ENCODE measurements at places on chromosomes 12 and 14.

- no peak for DNase-seq
Observed at GRCh38 chr14:54325766-54326165, 71.0 kb upstream of the CDKN3 start.

DNA sequence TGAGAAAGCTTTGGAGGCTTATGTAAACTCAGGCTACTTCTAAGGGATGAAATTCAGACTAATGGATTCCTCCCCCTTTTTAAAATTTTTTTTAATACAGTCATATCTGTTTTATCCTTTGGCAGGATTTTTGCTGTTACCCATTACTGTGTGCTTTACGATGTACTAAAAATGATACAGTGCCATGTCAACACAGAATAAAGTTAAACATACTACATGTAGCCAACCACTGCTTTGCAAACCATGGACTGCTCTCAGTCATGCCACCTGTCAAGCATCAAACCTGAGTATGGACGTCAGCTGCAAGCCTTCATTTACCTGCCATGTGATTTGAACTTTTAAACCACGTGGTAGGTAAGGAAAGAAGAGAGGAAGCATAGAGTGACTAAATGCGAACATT, 325.8 kb downstream of the FUT8 start:
- no peak for DNase-seq

DNA sequence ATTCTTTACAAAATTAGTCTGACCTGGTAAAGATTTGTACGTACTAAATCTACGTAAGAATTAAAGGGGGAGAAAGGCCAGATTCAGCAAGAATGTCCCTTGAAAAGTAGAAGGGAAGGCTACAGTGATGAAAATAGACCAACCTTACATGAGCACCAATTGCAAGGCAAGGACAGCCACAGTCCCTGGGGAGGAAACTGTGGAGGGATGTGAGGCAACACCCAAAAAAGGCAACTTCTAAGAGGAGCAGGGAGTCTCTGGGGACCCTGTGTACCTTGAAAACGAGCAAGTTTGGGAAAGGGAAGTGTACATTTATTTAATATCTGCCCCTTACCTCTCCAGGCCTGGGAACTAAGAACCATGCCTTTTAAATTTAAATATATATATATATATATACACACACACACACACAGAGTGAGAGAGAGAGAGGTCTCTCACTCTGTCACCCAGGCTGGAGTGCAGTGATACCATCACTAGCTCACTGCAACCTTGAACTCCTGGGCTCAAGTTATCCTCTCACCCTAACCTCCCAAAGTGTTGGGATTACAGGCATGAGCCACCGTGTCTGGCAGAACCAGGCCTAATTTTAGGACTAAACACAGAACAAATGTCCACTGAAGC, 56.4 kb downstream of the TMCC3 start:
- no peak for DNase-seq

DNA sequence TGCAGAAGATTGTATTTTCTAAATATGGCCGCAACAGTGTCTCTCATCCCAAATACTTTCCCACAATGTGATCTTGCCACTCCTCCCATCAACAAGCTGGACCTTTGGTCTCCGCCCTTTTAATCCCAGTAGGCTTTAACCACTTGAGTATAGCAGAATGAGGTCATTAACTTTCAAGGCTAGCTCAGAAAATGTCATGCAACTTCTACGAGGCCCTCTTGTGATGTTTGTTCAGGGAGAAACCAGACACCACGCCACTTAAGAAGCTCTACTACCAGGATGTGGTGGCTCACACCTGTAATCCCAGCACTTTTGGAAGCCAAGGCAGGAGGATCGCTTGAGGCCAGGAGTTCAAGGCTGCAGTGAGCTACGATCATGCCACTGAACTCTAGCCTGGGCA, 20.1 kb upstream of the OR6J1 start:
- no peak for DNase-seq

GRCh38 chr14:47596232-47596631, 79.2 kb downstream of the MDGA2 start:
- DNase-seq, result no peak

- no peak for DNase-seq
Observed at GRCh38 chr12:81327425-81327824, 249.5 kb downstream of the ACSS3 start.

- no peak for DNase-seq
Observed at GRCh38 chr12:119809023-119809422, 68.1 kb downstream of the CIT start.

GRCh38 chr12:28057856-28058615, 85.5 kb upstream of the PTHLH start:
- no peak for DNase-seq

DNA sequence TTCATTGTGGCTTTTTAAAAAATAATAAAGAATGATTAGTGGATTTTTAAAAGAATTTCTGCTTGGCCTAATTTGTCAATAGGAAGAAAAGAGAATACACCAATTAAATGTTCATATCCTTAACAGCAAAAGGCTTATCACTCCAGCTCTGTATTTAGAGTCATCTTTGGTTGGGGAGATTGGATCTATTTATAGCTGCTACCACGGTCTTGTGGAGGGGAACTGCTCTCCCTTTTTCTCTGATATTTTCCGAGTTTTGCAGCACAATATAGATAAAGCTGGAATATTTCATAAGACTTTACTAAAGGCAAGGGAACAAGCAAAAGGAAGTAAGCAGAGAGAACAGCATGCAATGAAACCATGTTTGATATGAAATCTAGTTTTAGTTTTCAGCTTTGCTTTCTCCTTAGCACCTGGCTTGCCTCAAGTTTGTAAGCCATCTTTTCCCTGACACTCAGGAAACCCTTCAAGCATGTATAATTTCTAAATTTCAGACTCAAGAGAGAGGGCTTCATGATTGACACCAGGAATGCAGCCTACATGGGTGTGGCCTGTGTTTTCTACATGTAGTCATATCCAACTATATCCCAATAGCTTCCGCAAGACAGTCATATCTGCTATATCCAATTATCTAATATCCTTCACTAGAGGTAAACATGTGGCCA, 35.2 kb downstream of the BRMS1L start:
- DNase-seq, result no peak

DNA sequence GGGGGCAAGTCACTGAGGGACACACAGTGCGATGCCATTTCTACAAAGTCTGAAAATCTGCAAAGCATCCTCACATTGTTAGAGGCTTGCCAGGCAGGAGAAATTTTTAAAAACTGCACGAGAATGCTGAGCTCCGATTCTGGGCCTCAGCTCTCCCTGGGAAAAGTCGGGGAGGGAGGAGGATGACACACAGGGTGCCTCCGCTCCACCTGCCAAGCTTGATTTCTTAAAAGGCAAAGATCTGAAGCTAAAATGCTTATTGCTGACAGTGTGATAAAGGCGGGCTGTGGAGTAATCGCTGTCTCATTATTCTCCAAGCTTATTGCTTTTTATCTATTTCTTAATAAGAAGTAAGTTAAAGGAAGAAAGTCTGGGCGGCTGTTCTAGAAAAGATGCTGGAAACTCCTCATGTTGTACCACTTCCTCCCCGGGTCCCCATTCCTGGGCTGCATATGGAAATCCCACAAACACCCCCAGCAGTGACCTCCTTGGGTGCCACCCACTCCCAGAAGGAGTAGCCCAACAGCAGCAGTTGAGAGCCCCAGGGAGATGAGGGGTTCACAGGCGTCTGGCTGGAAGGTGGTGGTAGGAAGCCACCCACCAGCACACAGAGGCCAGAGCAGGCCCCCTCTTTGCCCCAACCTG, 55.0 kb downstream of the CCDC85C start:
- no peak for DNase-seq

Measured in fibroblast of skin of left biceps (primary cell).